ENCODE measurements at places on chromosomes 5 and 9.

GRCh38 chr5:112973036-112973435 is 3.6 kb upstream of the DCP2 start:
- no peak for DNase-seq

- no peak for DNase-seq
These were observed 72.3 kb downstream of the SLCO4C1 start for GRCh38 chr5:102223542-102224477.

DNA sequence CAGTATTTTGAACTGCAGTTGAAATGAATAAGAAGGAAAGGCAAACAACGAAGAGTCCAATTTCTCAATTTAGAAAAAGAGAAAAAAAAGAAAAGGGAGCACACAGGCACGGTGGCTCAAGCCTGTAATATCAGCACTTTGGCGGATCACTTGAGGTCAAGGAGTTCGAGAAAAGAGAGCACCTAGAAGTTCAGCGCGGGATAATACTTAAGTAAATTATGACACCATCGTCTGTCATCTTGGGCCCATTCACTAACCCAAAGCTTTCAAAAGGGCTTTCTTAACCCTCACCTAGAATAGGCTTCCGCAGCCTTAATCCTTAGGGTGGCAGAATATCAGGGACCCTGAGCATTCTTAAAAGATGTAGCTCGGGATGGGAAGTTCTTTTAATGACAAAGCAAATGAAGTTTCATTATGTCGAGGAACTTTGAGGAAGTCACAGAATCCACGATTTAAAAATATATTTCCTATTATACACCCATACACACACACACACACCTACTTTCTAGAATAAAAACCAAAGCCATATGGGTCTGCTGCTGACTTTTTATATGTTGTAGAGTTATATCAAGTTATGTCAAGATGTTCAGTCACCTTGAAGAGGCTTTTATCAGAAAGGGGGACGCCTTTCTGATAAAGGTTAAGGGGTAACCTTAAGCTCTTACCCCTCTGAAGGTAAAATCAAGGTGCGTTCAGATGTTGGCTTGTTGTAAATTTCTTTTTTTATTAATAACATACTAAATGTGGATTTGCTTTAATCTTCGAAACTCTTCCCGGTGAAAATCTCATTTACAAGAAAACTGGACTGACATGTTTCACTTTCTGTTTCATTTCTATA is 602 bp upstream of the CD274 start:
- DNase-seq = no peak

GRCh38 chr5:77277759-77278158 is 67.3 kb downstream of the PDE8B start:
- no peak for DNase-seq

- DNase-seq = no peak
These were observed 393.7 kb downstream of the CDK5RAP2 start for GRCh38 chr9:120186276-120186675.

DNA sequence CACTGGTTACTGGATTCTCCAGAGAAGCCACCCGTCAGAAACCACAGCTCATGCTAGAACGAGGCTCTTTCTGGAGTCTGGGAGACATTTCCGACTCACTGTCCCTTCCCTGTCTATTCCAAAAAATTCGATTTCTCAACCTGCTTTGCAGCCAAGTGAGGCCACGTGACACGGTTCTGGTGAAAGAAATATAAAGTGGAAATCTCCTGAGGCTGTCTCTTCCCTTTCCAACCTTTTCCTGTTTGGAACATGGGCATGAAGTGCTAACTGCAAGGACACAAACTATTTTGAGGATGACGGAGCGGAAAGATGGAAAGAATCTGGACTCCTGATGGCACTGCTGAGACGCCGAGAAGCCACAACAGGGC is 6.1 kb upstream of the PTGS1 start:
- no peak for DNase-seq

GRCh38 chr5:168867241-168867640 is 288.1 kb upstream of the PANK3 start:
- no peak for DNase-seq

DNA sequence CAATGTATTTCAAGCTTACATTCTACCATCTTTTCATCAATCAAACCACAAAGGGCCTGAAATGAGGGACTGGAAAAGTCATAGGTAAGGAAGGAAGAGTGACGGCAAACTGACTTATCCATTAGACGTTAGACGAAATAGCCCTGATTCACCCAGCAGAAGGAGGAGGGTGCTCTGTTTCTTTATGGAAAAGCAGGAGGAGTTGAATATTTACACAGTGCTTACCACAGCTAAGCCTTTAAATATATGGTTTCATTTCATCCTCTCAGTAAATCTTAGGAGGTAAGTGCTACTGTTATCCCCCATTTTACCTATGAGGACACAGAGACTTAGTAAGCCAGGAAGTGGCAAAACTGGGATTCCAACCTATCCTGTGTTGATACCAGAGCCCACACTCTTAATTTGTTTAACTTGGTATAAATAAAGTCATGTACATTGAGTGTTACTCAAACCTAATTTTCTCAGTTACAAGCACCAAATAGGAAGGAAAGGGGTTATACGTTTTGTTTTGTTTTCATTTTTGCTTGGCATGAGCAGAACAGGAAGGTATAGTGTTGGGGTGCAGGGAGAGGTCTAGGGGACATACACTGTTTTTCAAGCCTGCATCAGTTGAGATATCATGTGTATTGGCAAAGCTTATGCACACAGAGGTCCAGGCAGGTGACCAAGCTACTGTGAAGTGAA is 98.1 kb upstream of the IFNK start:
- no peak for DNase-seq

DNA sequence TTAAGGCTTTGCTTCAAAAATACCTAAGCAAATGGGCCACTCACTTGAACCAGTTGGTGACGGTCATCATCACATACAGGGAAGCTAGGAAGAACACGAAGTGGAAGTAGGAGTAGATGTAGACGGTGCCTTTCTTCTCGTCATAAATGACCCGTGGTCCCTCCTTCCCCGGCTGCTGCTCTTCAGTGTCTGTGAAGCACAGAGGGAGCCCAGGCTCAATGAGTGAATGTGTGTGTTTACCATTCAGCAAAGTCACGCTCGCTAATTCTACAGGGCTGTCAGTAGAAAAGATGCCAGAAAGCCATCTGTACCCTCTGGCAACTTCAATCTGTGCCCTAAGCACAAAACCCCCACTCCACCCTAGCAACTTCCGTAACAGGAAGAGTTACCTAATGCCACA is 109.8 kb downstream of the SERINC5 start:
- no peak for DNase-seq

DNA sequence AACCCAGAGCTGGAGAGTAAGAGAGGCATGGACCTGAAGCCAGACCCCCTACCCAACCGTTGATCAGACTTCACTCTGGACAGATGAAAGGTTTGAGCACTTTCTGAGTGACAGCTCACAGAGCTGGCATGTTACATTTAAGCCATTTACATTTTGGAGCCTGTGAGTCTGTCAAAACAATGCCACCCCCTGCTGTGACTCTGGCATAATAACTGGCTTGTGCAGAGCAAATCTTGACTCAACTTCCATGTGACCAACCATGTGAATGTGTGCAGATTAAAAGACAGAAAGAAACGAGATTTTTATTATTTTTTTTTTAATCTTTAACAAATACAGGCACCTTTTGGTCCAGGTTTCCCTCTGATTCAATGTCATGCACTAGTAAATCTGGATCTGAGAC is 48.5 kb downstream of the MFAP3 start:
- DNase-seq = no peak

DNA sequence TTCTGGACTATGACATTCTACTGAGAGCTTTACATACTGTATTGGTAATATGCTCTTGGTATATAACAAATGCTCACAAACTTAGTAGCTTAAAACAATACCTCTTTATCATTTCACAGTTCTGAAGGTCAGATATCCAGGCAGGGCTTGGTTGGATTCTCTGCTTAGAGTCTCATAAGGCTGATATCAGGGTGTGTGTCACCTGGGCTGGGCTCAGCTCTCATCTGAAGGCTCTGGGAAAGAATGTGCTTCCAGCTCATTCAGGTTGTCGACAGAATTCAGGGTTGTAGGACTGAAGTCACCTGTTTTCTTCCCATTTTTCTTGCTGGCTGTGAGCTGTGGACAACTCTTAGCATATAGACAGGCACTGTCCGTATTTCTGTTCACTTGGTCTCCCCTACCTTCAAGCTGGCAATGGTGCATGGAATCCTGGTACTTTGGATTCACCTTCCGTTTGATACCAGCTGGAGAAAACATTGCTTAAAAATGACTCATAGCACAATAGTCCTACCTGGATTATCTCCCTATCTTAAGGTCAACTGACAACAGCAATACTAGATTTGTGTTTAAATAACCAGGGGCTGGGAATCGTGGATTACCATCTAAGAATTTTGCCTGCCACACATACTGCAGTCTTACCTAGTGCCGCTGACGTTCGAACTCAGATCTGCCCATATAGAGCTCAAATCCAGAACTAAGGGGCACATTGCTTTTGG is 69.2 kb downstream of the RCL1 start:
- DNase-seq = no peak

DNA sequence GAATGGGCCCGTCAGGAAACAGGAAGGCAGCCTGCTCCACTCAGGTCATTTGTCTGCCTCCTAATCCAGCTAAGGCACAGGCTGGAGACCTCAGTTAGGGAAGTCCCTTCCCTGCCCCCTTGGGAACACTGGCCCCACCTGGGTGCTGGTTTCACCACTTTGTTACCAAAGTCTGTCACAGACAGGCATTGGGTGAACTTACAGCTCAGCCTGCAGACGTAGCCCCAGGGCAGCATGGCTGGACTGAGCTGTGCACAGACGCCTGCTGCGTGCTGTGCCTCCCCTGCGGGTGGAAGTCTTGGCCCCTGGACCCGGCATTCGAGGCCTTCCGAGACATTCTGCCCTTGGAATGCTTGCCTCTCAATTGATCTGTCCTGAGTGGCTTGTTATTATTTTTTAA is 48.9 kb downstream of the TENT4A start:
- no peak for DNase-seq

DNA sequence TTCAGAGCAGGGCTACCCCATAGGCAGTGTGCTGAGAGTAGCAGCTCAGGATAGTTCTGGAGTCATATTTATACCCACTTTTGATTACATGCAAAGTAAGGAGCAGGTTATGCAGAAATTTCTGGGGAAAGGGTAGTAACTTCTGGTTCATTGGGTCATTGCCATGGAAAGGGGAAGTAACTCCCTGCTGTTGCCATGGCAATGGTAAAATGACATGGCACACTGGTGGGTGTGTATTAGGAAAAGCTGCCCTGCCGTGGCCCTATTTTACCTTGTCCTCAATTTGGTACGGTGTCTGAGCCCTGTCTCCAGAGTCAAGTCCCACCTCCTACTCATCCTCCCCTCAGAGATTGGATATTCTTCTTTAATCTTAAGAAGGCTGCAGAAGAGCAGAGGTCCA is 526.7 kb upstream of the TYRP1 start:
- no peak for DNase-seq

- DNase-seq = no peak
These were observed 139.2 kb downstream of the SPOCK1 start for GRCh38 chr5:137359941-137360340.

DNA sequence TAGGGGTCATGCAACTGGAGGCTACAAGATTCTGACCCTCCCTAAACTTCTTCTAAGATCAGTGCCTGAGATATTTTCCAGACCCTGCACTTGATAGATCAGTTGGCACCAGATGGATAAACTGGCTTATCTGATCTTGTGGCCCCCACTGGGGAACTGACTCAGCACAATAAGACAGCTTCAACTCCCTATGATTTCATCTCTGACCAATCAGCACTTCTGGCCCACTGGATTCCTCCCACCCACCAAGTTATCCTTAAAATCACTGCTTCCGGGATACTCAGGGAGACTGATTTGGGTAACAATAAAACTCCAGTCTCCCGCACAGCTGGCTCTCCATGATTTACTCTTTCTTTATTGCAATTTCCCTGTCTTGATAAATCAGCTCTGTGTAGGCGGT is 2180.4 kb upstream of the WWC1 start:
- DNase-seq = no peak

- DNase-seq = no peak
These were observed 100.6 kb upstream of the LIFR start for GRCh38 chr5:38657020-38657419.

DNA sequence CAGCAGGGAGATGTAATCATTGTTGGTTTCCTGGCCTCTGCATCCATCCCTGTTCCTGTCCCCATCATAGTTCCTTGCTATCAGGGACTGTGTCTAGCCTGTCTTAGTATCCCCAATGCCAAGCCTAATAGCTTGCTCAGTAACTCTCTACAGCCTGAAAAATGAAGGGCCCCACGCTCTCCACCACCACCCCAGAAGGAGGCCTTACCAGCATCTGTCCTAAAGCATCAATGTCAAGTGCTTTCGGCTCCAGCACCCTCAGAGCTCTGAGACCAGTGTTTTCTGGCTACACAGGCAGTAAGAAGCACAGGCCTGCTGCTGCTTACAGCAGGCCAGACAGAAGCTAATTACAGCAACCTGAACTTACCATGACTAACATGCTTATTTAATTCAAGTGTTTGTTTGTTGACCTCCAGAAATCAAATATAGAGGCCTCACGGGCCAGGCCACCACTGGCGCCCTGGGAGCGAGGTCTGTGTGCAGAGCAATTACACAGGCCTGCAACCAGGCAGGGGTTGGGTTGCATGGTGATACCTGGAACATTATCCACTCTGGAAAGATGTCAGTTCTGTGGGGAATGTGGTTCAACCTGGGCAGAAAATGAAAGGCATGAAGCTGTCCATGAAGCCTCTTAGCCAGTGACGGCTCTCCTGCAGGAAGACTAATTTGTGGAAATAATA is 124.3 kb downstream of the SLC1A3 start:
- DNase-seq = no peak

GRCh38 chr9:127763918-127764384 is 14.5 kb downstream of the SH2D3C start:
- DNase-seq = no peak

- no peak for DNase-seq
These were observed 29.6 kb downstream of the MAML1 start for GRCh38 chr5:179762079-179762780.

GRCh38 chr5:67100301-67100700 is 96.3 kb downstream of the CD180 start:
- no peak for DNase-seq

DNA sequence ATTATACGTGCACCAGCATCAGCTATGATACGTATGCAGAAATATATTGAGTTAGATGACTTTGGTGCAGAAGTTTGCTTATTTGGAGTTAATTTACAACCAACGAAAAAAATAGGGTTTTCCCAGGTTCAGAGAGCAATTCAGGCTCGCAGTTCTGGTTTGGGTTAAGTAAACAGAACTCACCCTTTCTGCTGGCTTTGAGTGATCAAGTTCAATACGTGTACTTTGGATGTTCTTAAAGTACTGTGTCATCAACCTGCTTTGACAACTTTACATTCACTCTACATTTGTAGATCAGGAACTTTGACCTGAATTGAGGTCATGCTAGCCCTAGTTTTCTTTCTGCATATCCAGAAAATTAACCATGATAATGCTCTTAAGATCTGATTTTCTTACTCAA is 40.7 kb downstream of the ACOT12 start:
- no peak for DNase-seq

Data from NCI-H1436 treated with DMSO at 0.1 percent for 48 hours (cell line).